Stimulated activated CD4-positive, alpha-beta T cell treated with anti-CD3 and anti-CD28 coated beads, Interleukin-15, amount 100 ng/mL, for 24 hours (primary cell): ENCODE measurements at places on chromosomes 16 and 17.

DNA sequence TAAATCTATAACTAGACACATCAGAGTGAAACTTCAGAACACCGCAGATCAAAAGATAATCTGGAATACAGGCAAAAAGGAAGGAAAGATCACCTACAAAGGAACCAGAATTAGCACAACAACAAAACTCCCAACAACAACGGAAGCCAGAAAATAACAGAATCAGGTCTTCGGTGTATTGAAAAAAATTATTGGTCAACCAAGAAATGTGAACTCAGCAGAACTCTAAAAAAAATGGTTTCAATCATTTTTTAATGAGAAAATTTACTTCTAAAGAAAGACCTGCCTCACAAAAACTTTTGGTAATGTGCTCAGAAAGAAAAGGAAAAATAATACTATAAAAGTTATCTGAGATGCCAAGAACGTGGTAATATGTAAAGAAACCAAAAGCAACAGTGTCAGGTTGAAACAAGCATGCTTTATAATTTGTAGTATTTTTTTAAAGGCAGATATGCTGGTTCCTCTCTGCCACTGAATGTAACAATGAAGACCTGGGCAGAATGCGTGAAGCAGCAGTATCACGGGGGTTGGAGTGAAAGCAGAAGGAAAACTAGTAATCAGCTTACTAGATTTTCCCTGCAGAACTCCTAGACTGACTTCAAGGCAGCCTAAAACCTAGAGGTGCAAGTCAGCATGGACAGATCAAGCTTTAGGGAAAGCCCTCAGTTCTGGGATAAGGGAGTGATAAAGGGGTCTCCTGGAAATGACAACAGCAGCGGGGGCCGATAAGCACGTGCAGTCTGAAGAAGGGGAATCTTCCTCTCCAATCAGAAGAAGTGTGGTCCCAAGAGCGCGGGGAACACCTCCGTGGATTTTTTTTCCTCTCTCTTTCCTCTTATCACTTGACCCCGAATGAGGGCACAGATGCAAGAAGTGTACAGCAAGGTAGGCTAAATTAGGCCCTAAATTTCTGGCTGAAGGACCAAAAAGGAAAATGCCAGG lies 80.9 kb upstream of the TEKT1 start:
- no peak for DNase-seq

GRCh38 chr17:364766-365165 lies 12.2 kb upstream of the RPH3AL start:
- no peak for DNase-seq

DNA sequence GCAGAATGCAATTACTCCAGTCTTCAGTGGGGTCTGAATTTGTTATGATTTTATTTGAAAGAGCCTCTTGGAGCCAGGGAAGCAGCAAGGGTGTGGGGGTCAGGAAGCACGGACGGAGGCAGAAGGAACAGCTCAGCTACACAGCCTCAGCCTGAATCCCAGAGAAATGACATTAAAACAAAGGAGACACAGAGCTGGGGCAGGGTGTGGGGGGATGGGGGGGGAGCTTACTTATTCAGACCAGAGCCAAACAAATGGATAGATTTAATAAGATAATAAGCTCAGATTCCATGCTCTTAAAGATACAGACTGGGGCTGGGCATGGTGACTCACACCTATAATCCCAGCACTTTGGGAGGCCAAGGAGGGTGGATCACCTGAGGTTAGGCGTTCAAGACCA lies 195.3 kb downstream of the ZNF423 start:
- no peak for DNase-seq

- no peak for DNase-seq
Observed at GRCh38 chr17:13476720-13477119, 125.0 kb downstream of the HS3ST3A1 start.

DNA sequence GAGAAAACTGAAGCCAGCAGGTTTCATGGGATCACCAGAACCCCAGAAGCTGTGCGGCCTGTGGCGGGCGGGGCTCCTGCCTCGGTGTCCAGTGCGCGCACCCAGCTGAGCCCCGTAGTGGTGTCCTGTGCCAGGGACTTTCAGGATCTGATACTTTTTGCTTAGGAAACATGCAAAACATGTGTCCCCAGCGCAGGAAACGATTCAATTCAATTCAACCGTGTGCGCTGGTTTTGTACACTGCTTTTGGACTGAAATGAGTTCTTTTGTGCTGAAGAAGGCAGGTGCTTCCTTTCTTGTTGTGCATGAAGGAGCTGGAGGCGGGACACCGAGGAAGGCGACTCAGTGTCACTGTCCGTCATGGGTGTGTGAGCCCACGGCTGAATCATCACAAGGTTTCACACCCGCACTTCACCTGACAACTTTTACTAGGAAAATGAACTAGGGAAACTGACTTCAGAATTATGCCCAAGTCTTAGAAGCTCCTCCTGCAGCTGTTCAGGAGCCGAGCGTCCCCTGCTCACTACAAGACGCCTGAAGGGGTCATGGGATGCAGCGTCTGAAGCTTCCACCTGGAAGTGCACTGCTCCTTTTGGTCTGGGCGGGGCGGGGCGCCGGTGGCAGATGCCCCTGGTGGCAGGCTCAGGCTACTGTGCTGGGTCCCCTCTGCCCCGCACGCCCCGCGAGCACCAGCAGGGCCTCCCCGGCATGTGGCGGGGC lies 31.4 kb upstream of the ZNF750 start:
- DNase-seq = peak; percentile 63

- DNase-seq = peak; percentile 14
Observed at GRCh38 chr17:27620721-27621120, 10.3 kb upstream of the LGALS9 start.

GRCh38 chr16:67441907-67442306 lies 11.0 kb downstream of the HSD11B2 start:
- DNase-seq = no peak

- no peak for DNase-seq
Observed at GRCh38 chr17:81912441-81913309, 1.5 kb upstream of the PCYT2 start.

- DNase-seq = no peak
Observed at GRCh38 chr17:47875011-47875985, 20.7 kb upstream of the SP2 start.

- DNase-seq = peak; percentile 45
Observed at GRCh38 chr16:20675488-20676267, 21.8 kb downstream of the ACSM1 start.

- no peak for DNase-seq
Observed at GRCh38 chr16:3582276-3583165, 5.3 kb upstream of the NLRC3 start.

DNA sequence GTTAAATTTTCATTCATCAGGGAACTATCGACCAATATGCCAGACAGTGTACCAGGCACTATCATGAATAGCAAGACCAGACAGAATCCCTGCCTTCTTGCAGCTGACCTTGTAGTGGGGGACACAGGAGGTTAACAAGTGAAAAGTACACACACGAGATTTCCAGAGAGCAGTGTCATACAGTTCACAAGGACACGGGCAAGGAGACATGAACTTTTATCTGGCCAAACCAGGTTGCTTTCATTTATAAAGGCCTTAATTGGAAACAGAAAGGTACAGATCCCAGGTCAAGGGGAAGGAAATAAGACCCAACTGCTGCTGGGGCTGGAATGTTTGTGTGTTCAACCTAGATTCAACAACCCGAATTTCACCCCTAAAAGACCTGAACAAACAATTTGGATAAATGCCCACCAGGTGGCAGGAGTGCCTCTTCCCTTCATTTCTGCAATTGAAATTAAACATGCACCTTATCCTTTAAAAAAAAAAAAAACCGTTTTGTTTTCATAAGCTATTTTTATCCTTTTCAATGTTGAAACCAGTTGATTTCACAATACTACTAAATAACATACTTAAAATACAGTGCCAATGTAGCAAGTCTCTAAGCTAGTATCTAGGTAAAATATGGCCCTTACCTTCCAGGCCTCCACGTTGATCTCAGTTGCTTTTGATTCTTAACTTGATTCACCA lies 65.9 kb downstream of the EMP2 start:
- peak; percentile 56 for DNase-seq

- DNase-seq = no peak
Observed at GRCh38 chr16:56370185-56370874, 55.0 kb downstream of the AMFR start.

GRCh38 chr16:67740391-67740790 lies 21.3 kb upstream of the GFOD2 start:
- no peak for DNase-seq

DNA sequence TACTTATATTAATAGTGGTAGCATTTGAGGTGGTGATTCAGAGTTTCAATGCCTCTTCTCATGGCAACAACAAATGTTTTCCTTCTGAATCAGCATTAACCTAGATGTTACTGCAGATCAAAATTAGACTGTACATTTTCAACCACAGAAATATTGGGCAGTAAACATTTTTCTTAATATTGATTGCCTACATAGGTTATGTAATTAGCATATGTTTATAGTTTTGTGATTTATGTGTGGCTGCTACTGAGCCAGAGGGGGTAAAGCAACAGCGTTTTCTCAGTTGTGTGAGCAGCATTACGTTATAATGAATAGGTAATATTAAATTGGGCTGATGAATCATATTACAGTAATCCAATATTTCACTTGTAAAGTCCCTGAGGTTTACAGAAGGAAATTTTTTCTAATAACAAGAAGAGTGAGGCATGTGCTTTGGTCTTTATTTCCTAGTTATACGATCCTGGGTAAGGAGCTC lies 18.8 kb upstream of the BMERB1 start:
- DNase-seq = no peak

- DNase-seq = no peak
Observed at GRCh38 chr16:30839523-30840227, 52.7 kb upstream of the ZNF629 start.

DNA sequence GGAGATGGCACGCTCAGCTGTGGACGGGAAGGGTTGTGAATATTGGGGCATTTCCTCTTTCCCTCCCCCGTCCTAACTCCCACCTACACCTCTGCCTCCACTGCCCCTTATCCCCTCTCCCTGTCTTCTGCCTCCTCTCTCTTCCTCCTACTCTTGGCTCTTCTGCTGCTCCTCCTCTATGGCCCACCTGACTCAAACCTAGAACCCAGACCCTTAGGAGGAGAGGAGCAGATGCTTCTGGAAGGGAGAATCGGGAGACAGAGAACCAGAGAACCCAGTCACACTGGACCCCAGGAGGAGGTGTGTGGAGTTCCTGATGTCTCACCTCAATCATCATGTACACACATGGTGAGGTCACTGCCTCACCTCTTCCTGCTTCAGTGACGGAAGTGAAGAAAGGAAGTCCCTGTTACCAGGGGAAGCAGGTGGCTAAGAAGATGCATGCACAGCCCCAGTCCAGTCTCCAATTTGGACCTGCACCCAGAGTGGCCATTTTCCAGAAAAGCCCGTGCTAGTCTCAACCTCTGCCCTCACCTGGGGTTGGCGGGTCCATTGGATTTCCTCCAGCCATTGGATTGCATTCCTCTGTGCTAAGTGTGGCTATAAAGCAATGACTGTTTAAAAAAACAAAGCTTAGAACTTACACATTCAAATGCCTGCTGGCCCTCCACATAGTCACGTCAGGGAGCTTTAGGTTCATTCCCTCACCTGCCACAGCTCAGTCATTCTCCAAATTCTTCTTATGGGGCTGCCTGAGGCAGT lies 4.0 kb downstream of the RNF222 start:
- DNase-seq = peak; percentile 38
